Activated CD4-positive, alpha-beta T cell treated with anti-CD3 and anti-CD28 coated beads, Interleukin-2, amount 50 U/mL, for 24 hours (primary cell): ENCODE measurements at places on chromosomes 3 and 15.

DNA sequence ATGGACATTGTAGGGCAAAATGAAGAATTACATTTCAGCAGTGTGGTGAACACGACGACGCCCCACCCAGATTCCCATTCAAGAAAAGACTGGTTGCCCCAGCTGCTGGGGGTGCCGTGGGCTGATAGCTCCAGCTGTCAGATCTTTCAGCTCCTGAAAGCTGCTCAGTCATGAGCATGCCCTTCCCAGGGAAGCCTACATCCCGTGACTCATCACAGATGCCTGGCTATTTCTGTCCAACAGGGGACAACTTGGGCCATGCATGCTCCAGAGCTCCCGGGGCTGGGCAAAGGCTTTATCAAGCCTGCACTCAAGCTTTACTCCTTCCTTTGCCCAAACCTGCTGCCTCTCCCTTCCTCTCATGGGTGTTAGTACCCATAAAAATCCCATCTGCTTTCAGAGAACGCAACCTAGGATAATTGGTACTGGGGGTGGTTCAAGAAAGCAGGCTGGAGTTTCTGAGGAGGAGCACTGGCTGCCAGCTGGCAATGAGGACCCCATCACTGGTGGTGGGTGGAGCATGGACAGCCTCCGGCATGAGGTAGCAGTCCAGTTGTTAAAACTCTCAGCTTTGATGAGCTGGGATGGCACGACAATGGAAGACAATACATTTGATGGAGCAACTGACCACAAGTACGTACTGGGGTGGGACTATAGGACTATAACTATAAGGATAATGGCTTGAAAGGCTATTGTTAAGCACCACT, 16.4 kb upstream of the ST8SIA2 start:
- DNase-seq, result no peak

DNA sequence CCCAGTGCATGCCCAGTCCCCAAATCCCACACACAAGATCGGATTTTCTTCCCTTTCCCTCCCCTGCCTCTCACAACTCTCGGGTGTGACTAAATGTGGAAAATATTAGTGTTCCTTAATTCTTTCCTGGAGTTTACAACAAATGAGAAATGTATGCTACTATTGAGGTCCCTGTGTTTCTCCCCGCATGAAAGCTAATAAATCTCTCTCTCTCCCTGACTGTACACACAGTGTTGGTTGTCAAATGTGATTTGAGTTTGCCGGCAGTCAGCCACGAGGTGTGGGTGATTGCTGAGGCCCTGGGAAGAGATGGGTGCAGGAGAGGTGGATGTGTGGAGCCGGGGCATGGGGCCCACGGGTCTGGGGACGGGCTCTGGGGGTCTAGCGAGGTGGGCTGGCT, 161.4 kb upstream of the IQSEC1 start:
- DNase-seq, result no peak

GRCh38 chr3:141337991-141338390, 30.3 kb upstream of the ZBTB38 start:
- no peak for DNase-seq

- peak; percentile 43 for DNase-seq
These were observed 2.2 kb downstream of the FOXB1 start for GRCh38 chr15:60006203-60006862.

DNA sequence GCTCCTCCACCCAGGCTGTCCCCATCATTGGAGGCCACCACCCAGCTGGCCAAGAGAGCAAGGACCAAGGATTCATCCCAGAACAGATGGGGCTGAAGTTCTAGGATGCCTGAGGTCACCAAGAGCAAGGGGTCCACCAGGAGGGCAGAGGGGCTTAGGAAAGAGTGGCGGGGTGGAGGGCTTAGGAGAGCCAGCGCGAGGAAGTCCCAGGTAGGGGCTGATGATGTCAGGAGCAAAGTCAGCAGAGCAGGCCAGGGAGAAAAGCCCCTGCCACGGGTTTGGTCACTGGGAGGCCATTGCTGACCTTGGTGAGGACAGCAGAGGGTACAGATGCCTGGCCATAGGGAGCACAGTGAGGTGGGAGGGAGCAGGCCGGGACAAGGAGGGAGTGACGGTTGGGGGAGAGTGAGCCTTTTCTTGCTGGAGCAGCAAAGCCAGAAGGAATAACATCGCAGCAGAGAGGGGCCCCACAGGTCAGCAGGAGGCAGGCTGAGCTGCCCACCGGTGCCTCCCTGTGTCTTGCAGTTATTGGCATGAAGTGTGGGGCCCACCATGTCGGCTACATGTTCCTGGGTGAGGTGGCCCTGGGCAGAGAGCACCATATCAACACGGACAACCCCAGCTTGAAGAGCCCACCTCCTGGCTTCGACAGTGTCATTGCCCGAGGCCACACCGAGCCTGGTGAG, 5.2 kb downstream of the PARP3 start:
- no peak for DNase-seq

- DNase-seq, result no peak
These were observed 970 bp downstream of the DPPA4 start for GRCh38 chr3:109336291-109336861.

- DNase-seq, result no peak
These were observed 37.8 kb downstream of the FAN1 start for GRCh38 chr15:30941520-30941919.

- no peak for DNase-seq
These were observed 69.9 kb downstream of the COL8A1 start for GRCh38 chr3:99708207-99708745.

- DNase-seq, result no peak
These were observed 61.8 kb downstream of the ATP8B4 start for GRCh38 chr15:50057196-50057595.

DNA sequence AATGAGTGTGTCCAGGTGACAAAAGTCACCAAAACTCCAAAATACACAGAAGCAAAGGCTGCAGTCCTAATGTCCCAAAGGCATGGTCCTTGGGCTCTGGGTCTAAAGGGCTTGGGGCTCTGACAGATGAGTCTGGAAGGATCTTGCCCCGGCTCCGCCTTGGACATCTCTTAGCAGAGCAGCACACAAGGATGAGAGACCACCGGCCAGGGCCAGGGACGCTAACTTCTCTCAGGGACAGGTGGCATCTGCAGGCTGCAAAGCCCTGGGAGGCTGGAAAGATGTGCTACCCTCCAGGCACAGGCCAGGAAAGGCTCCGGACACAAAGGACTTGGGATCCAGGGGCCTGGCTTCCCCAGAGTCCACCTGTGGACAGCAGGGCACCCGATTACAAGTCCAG, 14.1 kb upstream of the SHISA5 start:
- DNase-seq, result no peak

- peak; percentile 42 for DNase-seq
These were observed 5.5 kb upstream of the GP5 start for GRCh38 chr3:194404365-194405140.

DNA sequence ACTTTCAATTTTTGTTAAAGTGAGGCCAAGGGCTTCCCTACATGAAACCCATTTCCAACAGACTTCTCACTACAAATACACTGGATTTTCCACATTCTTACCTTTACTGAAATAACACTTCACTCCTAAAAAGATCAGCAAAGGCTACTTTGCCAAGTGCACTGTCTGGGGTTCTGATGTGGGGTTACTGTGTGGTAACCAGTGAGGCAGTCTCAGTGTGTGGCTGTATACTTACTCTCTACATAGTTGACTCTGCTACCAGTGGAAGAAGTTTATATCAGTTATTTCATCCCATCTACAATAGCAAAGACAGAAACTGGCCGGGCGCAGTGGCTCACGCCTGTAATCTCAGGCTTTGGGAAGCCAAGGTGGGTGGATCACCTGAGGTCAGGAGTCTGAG, 5.6 kb downstream of the WDR82 start:
- DNase-seq, result no peak

GRCh38 chr3:8555113-8555661, 53.6 kb downstream of the LMCD1 start:
- DNase-seq, result no peak

- no peak for DNase-seq
These were observed 483.7 kb upstream of the DPH6 start for GRCh38 chr15:36029606-36030210.

GRCh38 chr15:60326824-60327654, 70.7 kb downstream of the ANXA2 start:
- DNase-seq, result no peak

DNA sequence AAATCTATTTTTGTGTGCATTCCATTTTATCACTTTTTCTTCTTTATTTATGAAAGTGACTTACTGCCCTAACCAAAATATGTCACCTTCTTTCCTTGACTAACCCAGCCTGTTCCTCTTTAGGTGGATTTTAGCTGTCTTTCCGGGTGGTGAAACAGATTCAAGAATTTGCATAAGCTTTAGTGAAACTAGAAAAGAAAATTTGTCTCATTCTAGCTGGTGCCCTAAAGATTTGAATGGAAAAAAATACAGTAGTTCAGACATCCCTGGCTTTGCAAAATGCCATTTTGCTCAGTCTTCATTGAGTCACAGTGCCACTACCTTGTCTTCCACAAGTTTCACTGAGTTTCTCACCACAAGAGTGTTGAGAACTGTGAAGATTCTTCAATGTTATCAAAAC, 28.2 kb upstream of the CCDC50 start:
- DNase-seq, result no peak

DNA sequence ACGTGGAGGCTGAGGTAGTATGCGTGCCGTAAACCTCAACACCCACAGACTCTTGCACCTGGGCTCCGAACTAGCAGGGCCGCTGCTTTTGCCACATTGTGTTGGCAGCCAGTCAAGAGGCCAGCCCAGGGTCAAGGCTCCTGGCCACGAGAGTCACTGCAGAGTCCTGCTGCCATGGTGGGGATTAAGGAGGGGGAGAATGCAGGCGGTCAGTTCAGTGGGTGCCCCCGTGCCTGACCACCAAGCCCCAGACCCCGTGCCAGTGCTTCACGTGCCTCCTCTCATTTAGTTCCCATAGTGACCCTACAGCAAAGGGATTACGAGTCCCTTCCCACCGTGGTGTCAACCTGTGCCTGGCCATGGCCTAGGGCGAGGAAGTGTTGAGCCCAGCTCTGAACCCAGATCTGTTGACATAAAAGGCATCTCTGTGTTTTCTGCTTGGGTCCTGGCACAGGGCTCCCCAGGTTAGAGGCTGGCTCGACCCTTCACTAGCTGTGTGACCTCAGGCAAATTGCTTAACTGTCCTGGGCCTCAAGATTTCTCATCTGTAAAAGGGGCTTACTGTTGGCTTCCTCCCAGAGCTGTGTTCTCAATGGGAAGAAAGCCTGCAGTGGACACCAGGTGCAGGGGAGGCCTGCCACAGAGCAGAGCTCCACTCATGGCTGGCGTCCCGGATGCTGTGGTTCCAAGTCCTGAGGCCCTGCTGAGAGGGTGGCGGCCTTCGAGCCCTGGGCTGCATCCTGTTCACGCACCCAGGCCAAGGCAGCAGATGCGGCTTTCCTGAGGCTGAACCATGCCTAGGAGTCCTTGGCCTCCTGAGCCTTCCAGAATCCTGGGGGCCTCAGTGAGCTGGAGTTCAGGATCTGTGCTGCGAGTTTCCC, 32.8 kb downstream of the FBLN2 start:
- no peak for DNase-seq

- no peak for DNase-seq
These were observed 14.4 kb upstream of the HTR3E start for GRCh38 chr3:184082465-184082864.

GRCh38 chr3:127425505-127426443, 137.9 kb upstream of the PRR20G start:
- no peak for DNase-seq

- DNase-seq, result no peak
These were observed 84.1 kb downstream of the ST6GAL1 start for GRCh38 chr3:187014417-187014864.

- no peak for DNase-seq
These were observed 60.0 kb upstream of the GADL1 start for GRCh38 chr3:30954426-30954825.

DNA sequence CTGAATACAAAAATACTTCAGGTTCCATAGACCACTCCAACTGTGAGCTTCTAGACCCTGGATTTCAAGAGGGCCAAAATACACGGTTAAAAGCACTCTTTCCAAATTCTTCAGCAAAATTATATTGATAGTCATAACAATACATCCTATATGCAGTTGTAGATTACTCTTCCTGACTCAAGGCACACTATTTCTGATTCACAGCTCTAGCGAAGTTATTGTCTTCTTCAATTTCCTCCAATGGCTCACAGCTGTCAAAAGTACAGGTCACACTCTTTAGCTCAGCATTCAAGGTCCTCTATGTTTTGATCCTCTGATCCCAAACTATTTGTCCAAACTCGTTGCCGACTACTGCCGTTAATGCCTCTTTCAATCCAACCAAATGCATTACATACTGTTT, 13.5 kb upstream of the CCDC80 start:
- no peak for DNase-seq
